ENCODE measurements at places on chromosomes 6 and 20.

- DNase-seq = no peak
Observed at GRCh38 chr6:165826487-165827189, 163.6 kb upstream of the PDE10A start.

DNA sequence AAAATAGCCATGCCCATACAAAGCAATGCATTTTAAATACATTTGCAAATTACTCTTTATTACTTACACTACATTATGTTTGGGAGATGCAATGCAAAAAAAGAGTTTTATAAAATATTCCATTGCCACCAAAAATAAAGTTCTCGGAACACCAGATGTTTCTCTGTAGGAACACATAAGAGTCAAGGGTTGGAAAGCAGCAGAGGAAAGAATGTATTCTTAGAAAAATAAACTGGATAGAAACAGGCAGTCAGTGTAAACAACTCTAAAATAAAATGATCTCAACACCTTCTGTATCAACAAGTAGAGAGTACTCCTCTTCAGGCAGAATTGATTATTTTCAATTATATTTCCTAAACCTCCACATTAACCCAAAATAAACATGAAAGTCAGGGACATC, 28.1 kb downstream of the KIF13A start:
- DNase-seq = no peak

DNA sequence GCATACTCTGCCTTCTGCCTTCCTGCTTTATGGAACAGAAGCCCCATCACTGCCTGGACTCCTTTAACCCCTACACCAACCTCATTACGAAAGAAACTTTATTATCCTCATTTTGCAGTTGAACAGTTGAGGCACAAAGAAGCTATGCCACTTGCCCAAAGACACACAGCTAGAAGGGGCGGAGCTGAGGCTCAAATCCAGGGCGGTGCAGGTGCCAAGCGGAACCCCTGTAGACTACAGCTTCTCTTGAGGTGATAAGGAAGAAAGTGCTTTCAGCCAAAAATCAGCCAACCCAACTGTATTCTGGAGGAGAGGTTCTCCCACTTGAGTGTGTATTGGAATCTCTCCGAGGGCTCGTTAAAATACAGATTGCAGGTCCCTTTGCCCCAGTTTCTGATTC, 90.5 kb downstream of the PRND start:
- DNase-seq = no peak

GRCh38 chr6:160132776-160133338, 11.2 kb downstream of the SLC22A1 start:
- no peak for DNase-seq

- no peak for DNase-seq
Observed at GRCh38 chr20:45340951-45341350, 7.3 kb downstream of the SDC4 start.

DNA sequence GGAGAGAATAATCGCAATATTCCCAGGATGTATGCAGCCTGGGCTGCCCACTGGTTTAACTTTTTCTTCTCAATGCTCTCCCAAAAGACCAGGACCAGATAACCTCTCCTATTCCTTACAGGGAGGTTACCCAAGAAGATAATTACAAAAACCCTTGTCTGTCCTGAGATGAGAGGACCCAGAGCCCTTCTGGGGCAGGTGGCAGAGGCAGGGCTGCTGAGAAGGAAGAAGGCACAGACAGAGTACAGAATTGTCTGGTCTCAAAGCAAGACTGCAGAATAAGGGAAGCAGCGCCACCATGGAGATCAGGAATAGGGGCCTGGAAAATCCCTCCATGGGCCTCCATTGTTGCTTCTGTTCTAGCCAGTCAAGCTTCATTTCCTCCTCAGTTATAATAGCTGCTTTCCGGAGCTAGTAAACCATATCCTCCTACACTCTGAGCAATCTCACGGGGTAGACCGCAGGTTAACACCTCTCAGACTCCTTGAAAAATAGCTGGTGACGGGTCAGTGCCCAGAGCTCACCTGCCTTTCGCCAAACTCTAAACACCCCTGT, 463 bp upstream of the HLA-DMB start:
- no peak for DNase-seq

DNA sequence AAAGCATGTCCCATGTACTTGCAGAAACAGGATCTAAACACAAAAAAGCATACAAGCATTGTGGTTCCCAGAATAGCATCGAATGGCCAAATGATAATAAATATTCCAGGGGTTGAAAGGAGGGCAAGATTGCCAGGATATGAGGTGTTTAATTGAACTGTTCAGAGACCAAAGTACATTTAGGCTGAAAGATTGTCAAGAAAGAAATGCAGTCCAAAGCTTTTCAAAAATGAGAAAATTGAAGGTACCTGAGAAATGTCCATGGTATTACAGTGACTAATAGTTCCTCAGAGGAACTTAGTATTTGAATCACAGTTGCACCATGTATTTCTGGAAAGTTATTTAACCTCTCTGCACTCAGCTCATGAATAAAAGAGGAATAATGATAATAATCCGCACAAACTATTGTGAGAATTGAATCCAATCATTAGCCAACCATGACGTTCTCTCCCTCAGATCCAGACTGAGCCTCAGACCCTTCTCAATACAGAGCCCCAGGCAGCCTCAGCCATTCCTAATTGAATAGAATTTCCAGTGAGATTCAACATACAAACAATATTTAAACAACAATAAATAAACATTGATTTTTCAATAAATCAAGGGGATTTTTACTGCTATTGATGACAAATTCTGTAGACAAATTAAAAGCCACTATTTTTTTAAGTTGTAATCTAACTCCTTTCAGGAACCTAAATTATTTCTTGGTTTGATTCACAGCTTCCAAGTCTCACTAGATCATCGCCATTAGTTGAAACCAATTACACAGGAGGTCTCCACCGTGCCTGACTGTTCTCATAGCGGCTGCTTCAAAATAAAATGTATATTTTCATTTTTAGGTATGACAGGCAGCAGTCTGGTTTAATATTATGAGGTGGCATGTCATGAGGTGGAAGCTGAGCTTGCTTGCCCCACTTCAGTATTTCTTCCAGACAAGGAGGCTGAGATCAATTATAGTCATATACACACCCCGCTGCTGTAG, 144.3 kb upstream of the TENT5A start:
- no peak for DNase-seq

DNA sequence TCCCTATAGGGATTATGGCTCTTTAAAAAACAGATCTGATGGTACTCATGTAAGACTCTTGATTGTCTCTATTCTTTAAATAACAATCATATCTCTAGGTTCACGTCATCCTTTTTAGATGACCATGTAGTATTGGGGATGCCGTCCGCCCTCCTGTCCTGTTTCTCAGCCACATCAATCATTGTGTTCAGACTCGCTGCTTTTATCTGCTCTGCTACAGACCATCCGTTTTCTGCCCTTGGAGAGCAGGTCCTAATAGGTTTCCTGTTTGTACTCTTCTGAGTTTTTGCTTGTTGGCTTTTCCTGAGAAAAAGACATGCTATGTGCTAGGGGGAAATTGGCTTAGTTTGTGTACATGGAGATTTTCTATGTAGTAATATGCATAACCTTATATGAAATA, 76.8 kb downstream of the SASH1 start:
- DNase-seq = no peak

DNA sequence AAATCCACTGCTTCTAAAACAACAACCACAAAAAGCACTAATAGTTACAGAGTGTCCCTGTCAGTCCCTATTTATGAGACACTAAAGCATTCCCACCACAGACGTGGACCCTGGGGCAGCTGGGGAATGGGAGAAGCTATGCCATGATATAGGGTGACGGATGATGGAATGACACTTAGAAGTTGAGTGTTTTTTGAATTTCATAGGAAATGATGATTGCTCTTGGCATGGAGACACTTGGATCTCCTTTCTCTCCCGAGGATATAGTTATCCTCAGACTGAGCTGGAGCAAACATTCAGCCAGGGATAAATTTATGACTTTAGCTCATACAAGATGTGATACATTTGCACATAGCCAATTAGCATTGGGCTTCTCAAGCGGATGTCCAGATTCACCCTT, 151.2 kb downstream of the EDN3 start:
- DNase-seq = no peak

- DNase-seq = no peak
Observed at GRCh38 chr6:170040115-170040500, 250.8 kb downstream of the DLL1 start.

GRCh38 chr6:1624851-1625781, 15.4 kb downstream of the FOXC1 start:
- no peak for DNase-seq

DNA sequence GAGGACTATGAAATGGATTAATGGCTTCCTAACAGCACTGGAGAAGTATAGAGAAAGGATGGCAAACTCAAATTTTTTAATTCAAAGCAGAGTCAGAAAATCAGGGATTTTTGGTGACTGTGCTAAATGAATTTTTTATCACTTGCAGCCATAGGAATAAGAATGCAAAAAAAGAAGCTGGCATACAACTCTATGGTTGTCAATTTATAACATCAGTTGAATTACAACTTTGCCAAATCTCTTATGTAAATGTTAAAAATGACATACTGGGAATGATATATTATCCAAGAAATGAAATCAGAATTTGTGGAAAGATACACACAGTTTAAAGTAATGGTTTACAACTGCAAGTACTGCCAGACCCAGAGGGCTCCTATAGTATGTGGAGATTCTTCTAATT, 106.5 kb downstream of the HTR1B start:
- DNase-seq = no peak

DNA sequence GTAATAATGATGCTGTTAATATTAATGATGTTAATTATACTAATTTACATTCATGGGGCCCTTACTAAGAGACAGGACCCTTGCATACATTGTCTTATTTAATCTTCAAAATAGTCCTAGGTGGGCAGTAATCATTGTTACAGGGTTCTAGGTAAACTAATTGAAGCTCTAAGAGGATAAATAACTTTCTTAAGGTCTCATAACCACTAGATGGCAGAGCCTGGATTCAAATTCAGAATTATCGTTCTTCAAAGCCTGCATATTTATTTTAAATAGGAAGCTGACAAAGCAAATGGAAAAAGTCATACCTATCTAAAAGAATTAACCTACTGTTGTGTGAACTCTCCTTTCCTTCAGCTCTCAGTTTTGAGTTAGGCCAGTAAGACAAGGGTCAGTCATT, 23.5 kb downstream of the PTCHD4 start:
- DNase-seq = no peak

DNA sequence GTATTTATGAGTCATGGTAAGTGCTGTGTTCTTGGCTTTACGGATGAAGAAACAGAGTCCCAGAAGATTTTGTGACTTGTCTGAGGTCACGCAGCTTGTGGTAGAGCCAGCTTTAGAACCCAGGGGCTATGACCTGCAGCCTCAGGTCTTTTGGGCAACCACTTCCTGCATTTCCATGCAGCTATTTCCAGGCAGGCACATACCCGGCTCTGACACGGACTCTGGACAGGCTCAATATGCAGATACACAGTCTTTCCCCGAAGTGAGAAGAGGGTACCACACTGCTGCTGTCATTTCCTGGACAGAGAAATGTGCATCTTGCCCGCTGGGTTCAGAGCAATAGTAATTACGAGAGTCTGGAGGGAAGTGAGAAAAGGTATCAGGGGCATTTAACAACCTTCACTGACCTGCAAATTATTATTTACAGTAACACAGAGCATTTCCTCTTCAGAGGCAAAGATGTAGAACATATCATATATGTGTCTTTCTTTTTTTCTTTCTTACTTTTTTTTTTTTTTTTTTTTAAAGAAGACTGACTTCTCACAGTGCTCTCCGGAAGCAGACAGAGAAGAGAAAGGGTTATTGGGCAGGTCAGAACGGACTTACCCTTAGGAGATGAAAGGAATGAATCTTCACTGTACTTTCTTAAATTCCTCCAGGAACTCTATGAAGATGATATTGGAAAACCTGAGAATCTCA, 185.1 kb downstream of the CLIC5 start:
- DNase-seq = no peak

GRCh38 chr6:109449795-109450673, 5.5 kb downstream of the MICAL1 start:
- DNase-seq = no peak

GRCh38 chr6:7628909-7629308, 38.9 kb downstream of the SNRNP48 start:
- no peak for DNase-seq

GRCh38 chr20:57321142-57321541, 8.5 kb upstream of the SPO11 start:
- no peak for DNase-seq

DNA sequence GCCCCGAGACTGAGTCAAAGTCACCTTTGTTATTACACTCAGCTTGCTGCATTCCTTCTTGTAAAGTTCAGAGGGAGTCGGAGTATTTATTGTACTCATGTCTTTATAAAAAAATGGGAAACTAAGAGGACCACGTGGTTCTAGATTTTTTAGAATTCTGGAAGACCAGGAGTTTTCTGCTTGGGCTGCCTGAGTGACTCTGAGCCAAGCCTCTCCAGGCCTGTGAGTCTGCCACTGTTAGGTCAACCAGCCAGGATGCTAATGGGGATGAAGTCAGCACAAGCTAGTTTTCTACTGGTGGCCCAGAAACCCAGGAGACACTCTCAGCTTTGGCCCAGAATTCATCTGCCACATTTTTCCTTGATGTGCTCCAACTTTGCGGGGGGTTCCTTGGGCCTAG, 453.5 kb upstream of the SULF2 start:
- DNase-seq = no peak

DNA sequence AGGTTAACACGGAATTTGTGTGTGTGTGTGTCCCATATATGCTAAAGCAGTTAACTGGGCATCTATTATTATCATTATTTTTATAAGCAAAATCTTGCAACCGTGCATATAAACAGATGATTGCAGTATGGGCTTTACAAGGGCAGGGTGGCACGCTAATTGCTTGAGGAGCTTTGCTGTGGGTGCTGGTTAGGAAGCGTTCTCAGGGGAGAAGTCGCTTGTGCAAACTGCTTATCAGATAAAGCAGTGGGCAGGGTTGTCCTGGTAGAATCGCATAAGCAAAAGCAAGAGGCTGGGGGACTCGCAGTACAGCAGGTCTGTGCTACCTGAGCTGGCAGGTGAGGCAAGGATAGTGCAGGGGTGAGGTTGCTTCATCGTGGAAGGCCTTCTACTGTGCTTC, 9.7 kb upstream of the CCN6 start:
- DNase-seq = no peak

DNA sequence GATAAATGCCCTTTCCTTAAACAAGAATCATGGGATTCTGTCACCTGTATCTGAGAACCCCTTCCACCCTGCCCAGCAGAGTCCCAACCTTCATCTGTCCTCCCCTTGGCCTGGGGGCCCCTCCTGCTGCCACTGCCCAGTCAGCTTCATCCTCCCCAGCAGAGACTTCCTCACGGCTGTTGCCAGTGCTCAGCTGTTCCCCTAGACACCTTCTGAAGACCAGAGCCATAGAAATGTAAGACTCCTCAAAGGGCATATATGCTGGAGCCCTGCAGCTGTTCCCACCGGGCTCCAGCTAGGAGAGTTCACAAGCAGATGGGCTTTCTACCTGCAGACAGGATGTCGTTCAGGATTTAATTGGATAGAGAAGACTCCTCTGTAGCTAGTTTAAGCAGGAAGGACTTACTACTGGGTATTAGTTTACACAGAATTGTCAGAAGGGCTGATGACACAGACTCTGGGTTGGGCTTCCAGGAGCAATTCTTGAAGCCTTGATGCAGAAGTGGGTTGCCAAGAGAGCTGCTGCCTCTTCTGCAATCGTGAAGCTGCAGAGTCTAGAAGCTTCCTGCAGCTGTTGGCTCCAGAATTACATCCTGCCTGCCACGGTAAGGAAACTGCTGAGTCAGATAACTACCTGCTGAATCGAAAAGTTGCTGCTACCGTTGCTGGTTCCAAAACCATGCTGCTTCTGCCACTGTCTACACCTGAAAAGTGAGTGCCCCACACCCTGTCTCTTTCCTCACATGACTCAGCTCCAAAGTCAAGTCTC, 57.1 kb upstream of the MLN start:
- peak; percentile 22 for DNase-seq
